Astrocyte of the cerebellum (primary cell): ENCODE measurements at places on chromosomes 2 and 18.

DNA sequence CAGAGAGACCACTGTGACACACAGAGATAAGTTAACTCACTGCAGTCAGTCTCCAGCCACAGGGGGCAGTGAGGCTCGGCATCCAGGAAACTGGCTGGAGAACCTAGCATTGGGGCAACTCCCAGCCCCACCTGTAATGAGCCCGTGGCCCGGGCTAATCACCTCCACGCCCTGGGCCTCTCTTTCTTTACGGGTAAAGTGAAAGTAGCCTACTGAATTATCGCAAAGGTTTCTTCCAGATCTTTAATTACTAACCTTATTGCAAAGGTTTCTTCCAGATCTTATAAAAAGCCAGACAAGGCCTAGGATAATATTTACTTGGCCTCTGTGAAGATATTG is 45.7 kb upstream of the ACAA2 start:
- no peak for DNase-seq

DNA sequence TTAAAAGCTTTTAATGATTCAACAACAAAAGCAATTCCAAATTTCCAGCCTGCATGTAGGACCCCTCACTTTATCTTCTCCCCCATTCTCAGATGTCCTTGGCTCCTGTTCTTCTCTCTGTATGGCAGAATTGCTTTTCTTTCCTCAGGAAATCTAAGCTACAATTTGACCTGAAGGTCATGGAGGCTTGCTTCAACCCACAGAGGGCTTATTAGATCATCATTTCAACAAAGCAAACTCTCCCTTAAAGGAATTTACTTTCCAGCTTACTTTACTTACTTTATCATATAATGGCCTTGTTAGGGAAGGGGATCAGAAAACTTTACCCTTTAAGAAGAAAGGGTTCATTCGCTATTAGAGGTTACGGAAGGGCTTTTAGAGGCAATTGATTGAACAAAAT is 211.5 kb downstream of the RAD51AP2 start:
- no peak for DNase-seq

GRCh38 chr2:150471813-150472510 is 15.5 kb downstream of the RND3 start:
- no peak for DNase-seq

GRCh38 chr2:102025016-102025501 is 33.3 kb downstream of the IL1R2 start:
- no peak for DNase-seq

DNA sequence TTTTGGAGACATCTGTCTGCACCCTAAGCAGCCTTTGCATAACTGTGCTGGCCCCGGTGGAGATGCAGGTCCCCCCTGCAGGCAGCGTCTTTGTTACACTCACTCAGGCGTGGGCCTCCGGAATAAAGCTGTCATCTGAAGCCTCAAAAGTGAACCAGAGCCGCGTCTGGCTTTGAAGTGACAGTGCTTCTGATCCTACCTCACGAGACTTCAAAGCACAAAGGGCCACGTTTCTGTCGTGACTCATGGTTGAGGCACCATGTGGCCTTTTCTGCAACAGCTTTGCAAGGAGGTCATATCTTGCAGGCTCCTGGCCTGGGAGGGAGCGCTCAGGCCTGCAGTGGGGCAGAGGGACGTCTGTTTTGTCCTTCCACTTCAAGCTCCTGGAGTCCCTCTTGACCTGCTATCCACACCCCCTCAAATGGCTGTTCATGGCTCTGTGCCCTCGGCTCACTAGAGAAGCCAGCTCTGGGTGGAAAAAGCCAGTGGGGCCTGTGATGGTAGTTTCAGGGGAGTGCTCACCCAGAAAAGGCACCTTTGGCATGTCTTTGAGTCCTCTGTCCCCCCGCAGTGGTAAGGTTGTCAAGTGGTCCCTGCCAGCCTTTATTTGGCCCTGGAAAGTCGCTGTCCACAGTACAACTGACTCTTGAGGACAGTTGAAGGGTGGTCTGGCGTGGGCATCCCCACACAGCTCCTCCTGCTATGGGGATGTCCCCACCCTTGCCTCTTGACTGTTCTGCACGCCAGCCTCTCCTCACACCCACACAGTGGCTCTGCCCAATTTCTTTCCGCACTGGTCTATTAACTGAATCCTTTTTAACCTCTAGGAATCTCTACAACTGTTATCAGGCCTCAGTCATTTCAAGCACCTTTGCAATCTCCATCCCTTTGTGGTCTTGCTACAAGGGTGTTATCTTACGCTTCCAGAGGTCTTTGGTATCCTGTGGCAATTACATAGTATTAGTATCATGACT is 19.3 kb downstream of the GPR55 start:
- DNase-seq = no peak

DNA sequence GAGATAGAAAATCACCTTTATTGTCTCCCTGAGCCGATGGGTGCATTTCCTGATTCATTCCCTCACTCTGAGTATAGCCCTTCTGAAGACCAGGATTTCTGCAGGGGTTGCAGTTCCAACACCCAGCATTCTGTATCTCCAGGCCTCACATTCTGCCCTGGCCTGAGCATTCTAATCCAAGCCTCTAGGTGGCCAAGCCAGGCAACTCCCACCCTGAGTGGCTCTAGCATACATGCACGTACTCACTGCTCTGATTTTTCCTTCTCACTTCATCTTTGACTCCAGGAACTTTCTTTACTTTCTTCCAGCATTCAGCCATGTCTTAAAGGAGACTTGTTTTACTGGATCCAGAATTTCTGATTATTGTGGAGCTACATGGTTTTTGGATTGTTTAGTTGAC is 100.7 kb upstream of the STK39 start:
- DNase-seq = no peak
